CD4-positive, alpha-beta T cell treated with Interleukin-15 for 1 hour (primary cell): ENCODE measurements at places on chromosomes 4 and X.

DNA sequence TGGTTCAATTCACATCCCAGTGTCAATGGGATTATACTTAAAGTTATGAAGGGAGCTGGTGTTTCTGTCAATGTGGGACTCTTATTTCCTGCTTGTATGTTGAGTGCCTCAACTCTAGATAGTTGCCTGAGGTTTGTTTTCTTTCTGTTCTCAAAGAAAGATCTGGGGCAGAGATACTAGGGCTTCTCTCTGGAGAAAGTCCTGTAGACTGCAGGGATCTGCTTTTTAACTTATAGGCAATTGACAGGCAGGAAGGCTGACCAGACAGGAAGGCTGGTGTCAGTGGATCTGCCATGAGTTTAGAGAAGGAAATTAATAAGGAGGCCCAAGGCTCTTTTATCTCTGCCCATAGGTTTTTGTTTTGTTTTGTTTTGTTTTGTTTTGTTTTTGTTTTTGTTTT lies 64.0 kb upstream of the PRKX start:
- no peak for DNase-seq

DNA sequence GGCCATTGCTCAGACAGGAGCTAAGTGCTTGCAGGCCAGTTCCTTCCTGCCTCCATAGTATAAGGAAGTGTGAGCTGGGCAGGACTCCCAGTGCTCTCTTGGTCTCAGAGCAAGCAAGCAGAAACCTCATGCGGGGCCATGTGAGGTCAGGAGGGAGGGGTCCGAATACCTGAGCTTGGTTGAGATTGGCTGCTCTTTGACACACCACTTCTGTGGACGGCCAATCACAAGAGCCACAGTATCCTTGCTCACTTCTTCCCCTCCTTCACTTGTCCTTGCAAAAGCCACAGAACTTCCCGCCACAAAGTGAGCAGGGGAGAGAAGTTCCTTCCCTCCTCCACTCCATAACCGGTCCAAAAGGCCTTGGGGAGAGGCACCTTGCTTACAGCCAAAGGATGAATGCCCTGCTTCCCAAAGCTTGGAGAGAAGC lies 56.7 kb downstream of the PRPS1 start:
- DNase-seq: peak; percentile 71

- no peak for DNase-seq
Observed at GRCh38 chr4:54877006-54877405, 219.2 kb downstream of the KIT start.

DNA sequence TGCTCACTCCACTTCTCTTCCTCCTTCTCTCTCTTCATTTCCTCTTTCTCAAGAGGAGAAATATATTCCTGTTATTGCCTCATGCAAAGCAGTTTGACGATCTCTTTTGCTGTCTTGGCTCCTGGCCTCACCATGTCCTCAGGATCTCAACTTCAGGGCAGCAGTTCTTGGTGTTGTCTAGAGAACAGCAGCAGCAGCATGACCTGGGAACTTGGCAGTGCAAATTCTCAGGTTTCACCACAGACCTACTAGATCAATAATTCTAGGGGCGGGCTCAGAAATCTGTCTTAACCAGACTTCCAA lies 193.4 kb upstream of the EDNRA start:
- DNase-seq: no peak

- no peak for DNase-seq
Observed at GRCh38 chr4:59825104-59825503, 1375.0 kb upstream of the ADGRL3 start.

- no peak for DNase-seq
Observed at GRCh38 chr4:118753096-118753495, 67.9 kb downstream of the METTL14 start.

DNA sequence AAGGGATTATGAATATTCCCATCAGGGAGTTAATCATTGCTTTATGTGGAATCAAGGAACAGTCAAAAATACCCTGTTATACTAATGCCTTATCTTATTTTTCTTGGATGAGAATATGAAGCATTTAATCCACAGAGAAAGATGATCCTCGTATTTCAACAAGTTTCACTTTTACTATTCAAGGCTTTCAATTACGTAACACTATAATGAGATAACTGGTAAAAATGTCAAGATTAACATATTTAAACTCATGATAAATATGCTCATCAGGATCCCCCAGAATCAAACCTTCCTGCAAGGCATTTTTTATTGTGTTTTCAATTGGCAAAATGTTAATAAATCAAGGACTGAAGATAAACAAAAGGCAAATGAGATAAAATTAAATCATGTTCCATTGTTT lies 5.1 kb downstream of the ZXDA start:
- DNase-seq: no peak

DNA sequence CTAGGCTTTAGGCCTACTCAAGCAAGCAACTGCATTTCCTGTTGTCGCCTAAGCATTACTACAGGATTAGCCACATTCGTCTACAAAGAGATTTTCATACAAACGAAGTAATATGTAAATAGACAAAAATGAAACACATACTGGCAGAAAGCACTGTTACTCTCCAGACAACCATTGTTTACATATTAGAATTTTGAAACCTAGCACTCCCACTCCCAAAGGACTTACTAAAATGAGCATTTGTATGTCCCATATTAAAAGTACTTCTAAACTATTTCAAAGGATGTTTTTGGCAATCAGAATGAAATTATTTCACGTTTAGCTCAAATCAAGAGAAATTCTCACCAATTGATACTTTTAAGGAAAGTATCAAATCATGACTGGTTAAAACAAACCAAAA lies 570.8 kb downstream of the PRR32 start:
- DNase-seq: no peak

- no peak for DNase-seq
Observed at GRCh38 chr4:18645351-18645750, 623.8 kb upstream of the LCORL start.

DNA sequence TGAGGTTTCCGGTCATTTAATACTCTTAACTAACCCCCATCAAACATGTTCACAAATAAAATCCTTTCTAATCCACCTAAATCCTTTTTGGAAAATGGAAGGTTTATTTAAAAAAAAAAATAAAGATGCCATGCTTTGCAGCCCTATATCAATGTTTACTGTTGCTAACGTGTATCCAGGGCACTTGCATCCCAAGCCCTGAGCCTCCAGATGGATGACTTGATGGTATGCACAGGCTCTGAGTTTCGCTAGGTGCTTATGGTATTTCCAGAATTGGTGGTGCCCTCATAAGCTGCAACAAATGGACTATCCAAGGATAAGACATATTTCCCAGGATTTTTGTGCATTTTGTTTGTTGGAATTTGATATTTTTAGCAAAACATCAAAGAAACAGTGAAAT lies 257.7 kb downstream of the PRDM5 start:
- no peak for DNase-seq

DNA sequence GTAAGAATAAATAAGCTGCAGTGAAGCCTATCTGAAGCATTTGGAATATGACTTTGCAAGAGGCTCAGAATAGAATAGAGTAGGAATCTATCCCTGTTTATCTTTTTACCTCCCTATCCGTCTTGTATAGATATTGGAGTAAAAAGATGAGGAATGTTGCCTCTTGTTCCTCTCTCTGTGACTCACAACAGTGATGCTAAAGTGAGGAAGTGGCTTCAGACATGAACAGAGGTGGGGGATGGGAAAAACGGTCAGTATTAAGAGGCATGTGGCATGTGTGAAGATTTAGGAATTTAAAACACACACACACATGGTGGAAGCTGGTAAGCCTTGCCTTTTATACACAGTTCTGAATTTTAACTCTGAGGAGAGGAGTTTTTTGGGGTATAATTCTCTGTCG lies 3.8 kb upstream of the DCAF4L1 start:
- no peak for DNase-seq

- peak; percentile 32 for DNase-seq
Observed at GRCh38 chrX:80808881-80809411, 731 bp downstream of the BRWD3 start.

DNA sequence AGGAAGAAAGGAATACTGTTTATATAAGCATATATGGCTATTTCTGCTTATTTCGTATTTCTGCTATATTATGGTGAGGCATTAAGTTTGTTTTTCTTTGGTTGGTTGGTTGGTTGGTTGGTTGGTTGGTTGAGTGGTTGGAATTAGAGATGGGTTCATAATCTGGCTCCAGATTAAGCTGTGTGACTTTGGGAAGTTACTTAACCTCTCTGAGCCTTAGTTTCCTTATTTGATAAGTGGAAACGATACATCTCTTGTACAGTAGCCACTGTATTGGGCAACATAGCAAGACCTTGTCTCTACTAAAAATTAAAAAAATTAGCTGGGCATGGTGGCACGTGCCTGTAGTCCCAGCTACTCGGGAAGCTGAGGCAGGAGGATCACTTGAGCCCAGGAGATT lies 46.1 kb upstream of the CEP135 start:
- DNase-seq: no peak

DNA sequence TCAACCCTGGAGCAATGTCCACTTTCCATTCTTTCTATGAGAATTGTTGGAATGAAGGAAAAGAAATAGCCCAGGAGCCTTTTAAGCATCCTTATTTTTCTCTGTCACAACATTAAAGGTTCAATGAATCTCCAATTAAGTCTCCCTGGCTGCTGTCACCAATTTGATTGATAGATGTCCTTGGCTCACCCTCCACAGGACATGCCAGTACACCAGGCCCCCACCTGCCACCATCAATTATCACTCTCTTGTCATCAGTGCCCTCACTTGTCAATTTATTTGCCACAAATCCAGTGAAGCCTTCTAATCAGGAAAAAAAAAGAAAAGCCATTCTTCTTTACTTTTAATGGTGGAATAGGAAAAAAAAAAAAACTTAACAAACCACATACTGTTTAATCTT lies 453.6 kb downstream of the CENPC start:
- DNase-seq: no peak

- no peak for DNase-seq
Observed at GRCh38 chrX:72050011-72050410, 81.7 kb downstream of the RTL5 start.

DNA sequence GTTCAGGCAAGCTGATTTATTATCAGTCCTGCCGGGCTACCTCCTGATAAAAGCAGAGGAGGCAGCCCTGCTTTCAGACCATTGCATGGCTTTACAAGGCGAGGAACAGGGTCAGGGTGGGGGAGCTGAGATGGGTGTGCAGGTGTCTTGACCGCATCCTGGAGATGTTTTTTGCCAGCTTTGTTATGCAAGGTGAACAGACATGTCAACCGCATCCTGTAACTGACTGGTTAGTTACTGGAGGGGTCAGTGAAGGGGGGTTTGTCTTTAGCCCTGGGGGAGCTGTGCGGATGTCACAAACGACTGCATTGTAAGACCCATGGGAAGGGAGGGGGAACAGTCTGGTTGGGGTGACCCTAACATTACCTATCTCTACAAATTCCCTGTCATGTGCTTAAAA lies 10.0 kb downstream of the ADAM29 start:
- peak; percentile 19 for DNase-seq
